ENCODE measurements at places on chromosomes 4 and X.

- no peak for DNase-seq
Observed at GRCh38 chrX:137573324-137574101, 7.6 kb downstream of the ZIC3 start.

GRCh38 chr4:26407476-26407875 lies 82.8 kb downstream of the CCKAR start:
- no peak for DNase-seq

GRCh38 chr4:48905363-48906015 lies 1.1 kb downstream of the OCIAD2 start:
- no peak for DNase-seq

DNA sequence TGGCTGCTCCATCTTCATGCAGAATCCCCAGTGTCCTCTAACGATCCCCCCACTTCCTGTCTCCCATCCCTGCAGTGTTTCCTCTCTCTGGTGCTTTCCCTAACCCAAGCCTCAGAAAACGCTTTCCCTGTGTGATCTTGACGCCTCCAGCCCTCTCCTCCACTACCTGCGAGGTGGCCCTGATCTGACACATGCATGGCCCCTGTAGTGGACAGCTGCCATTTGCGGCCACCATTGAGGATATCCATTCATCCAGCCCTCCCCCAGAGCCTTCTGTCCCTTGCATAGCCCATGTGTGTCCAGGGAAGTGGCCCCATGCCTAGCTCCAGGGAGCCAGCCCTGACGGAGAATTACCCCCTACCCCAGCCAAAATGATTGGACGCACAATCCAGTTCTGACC lies 3.1 kb downstream of the UBL4A start:
- DNase-seq = no peak

- DNase-seq = no peak
Observed at GRCh38 chrX:109281483-109282275, 200.2 kb downstream of the GUCY2F start.

DNA sequence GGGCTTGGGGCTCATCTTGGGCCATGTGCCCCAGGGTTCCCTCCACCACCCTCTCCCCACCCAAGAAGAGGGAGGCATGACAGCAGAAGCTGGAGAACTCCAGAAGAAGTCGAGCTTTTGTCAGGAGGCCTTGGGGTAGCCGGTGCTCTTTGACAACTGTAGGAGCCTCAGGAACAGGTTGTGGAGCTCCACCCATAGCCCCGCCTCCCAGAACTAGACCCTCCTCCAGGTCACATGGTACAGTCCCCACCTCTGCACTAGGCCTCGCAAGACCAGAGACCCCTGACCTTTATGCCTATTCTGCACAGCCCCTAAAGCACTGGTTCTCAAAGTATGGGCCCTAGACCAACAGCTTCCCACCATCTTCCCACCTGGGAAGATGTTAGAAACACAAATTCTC lies 8.0 kb upstream of the MORC4 start:
- DNase-seq = no peak

GRCh38 chr4:80646061-80646460 lies 310.5 kb downstream of the CFAP299 start:
- no peak for DNase-seq

- DNase-seq = no peak
Observed at GRCh38 chr4:70761276-70761816, 39.6 kb downstream of the RUFY3 start.

DNA sequence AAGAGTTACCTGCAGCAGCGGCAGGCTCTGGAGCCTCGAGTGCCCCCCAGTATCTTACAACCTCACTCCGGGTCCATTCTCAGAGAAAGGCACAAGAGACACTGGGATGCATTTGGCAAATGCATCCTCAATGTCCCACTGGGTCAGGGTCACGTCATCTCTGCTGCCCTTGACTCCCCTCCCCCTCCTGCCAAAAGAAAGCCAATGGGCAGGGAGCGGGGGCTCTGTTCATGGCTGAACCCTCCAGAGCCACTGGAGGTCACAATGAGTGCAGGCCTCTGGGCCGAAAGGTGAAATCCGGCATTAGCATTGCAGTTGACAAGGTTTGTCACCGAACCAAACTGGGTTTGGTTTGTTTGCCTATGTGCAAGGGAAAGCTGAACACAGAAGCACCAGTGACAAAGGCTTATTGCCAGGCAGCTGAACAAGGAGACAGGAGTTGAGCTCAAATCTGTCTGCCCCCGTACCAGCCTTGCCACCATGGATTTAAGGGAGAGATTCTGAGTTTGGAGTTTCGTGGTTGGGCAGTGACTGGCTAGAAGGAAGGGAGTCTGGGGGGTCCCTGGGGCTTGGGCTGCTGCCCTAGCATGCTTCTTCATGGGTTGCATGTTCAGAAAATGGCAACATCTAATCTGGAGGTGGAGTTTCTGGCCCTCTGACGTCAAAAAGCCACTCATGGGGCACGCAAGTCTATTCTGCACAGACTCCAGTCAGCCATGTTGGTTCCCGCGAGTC lies 64.3 kb downstream of the HTRA3 start:
- no peak for DNase-seq

GRCh38 chr4:107714256-107714655 lies 5.8 kb downstream of the PAPSS1 start:
- DNase-seq = no peak

DNA sequence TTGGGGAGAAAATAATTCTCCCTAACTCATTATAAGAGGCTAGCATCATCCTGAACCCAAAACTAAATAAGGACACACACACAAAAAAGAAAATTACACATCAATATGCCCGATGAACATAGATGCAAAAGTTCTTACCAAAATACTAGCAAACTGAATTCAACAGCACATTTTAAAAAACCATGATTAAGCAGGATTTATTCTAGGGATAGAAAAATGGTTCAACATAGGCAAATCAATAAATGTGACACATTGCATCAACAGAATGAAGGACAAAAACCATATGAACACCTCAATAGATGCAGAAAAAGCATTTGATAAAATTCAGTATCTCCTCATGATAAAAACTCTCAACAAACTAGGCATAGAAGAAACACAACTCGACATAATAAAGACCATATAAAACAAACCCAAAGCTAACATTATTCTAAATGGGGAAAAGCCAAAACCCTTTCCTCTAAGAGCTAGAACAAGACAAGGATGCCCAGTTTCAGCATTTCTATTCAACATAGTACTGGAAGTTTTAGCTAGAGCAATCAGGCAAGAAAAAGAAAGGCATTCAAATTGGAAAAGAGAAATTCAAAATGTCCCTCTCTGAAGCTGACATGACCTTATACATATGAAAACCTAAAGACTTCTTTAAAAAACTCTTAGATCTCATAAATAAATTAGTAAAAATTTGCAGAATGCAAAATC lies 200.9 kb downstream of the NKX6-1 start:
- no peak for DNase-seq

GRCh38 chr4:108602163-108602562 lies 18.2 kb upstream of the RPL34 start:
- no peak for DNase-seq

DNA sequence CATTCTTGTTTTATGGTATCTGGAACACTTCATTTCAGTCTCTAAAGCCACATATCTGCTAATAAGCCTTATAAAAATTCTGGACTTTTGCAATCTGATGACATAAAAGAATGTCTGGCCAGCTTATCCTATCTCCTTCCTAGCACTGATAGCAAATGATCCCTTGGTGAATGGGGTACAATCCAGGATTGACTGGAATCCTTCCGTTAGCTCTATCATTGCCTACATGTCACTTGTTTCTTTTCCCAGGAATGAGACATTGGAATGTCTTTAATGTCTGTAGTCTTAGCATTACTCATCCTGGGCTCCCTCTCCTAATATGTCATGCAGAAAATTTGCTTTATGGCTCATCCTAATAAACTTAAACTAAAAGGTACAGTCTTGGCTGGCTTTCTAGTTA lies 14.8 kb upstream of the PABPC4L start:
- peak; percentile 62 for DNase-seq

DNA sequence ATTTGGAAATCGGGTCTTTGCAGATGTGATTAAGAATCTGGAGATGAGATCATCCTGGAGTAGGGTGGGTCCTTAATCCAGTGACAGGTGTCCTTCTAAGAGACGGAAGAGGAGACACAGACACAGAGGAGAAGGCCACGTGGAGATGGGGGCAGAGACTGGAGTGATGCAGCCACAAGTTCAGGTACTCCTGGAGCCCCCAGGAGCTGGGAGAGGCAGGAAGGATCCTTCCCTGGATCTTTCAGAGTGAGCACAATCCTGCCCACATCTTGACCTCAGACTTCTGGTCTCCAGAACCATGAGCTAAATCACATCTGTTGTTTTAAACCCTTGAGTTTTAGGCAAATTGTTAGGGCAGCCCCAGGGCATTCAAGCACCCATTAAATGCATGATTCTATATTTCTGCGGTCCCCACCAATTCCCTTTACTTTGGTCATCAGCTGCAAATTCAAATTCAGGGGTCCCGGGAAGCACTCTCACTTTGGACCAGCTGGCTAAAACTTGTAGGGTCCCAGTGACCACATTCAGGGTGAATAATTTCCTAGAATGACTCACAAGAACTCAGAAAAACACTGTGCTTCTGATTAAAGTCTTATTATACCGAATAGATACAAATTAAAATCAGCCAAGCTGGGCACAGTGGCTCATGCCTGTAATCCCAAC lies 12.8 kb upstream of the AKAP17A start:
- DNase-seq = no peak

GRCh38 chr4:148447681-148448080 lies 5.5 kb upstream of the NR3C2 start:
- DNase-seq = no peak

GRCh38 chr4:67126570-67126969 lies 418.7 kb downstream of the CENPC start:
- DNase-seq = no peak
